ENCODE measurements at places on chromosomes 3 and 15.

- no peak for DNase-seq
Observed at GRCh38 chr3:187027531-187028278, 97.4 kb downstream of the ST6GAL1 start.

DNA sequence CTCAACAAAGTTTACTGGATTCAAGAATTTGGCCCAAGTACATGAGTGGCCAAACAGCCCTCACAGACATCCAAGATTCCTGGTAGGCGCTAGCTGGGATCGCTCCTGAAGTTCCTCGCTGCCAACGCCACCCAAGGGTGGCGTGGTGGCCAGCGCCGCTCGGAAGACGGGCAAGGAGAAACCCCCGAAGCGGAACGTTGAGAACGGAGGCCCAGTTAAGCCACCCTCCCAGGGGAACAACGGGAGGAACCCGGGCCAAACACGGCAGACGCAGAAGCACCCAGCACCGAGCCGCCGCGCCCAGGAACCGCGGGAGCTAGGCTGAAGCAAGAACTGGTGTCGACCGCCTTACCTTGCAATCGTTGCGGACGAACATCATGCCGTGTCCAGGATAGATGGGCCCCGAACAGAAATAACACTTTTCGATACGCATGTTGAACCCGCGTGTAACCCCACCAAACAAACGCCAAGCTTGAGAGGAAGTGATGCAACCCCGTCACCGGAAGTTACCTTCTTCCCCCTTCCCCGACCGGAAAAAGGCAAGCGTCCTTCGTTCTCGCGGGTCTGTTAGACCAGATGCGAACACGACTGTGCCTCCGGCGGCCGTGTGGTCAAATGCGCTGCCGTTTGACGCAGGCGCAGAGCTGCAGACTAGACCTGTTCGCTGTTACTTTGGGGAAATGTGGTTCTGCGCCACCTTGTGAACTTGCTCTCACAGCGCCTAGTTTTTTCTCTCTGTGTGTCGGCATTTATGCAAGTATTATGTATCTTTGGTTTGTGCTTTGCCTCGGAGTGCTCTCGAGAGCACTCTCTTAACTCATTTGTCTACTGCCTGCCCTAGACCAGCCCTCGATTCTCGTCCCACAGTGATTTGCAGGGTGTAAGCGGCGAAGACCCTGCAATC, at the start of gene RSL24D1:
Gene RSL24D1 (minus strand): TSS at position 484 of the 904 bp plus-strand sequence. CDS start 51 bp downstream, at position 433.
- peak; percentile 98 for DNase-seq

- DNase-seq: no peak
Observed at GRCh38 chr3:20974396-20974795, 776.6 kb downstream of the ZNF385D start.

GRCh38 chr3:95356764-95357501, 1294.1 kb downstream of the NSUN3 start:
- DNase-seq: no peak

- DNase-seq: no peak
Observed at GRCh38 chr3:53628536-53629401, 134.4 kb downstream of the CACNA1D start.

GRCh38 chr3:9800529-9800928, 7.6 kb downstream of the ARPC4 start:
- DNase-seq: no peak

DNA sequence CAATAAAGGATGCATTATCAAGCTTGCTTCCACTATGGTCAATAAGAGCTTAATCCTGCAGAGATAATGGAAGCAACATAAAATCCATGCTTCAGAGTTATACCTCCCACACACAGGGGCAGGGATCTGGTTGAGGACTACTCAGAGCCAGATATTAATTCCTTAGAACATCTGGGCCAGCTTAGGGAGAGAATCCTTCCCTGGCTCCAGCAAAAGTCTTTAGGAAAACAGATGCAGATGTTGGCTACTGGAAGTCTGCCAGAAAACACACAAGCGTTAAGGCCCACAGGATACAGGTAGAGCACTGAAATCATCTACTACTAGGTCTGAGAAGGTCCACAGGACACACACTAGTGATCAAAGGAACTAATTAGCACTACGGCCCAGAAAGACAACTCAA, 25.2 kb downstream of the TMEM202 start:
- DNase-seq: no peak

- no peak for DNase-seq
Observed at GRCh38 chr3:15325228-15325627, 7.2 kb downstream of the SH3BP5 start.

GRCh38 chr15:85690561-85691231, 104.0 kb downstream of the KLHL25 start:
- no peak for DNase-seq

GRCh38 chr15:36843822-36844221, 256.5 kb downstream of the MEIS2 start:
- DNase-seq: no peak

- no peak for DNase-seq
Observed at GRCh38 chr3:45275006-45275704, 49.1 kb upstream of the TMEM158 start.

DNA sequence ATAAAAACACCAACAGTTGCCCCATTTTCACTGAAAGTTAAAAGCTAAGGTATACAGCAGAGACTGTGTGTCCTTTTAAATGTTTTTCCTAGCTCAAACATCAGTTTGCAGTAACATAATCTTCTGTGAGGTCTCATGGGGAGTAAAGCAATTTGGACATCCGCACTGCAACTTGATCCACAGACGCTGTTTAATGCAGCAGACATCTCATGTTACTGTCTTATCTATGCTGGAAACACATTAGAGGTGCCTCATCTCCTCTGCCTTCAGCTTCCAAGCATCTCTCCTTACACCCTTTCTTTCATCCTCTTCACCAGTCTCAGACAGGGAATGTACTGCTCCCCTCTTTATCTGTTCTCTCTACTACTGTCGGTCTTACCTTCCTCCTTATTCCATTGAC, 53.7 kb upstream of the ATP11B start:
- DNase-seq: no peak

DNA sequence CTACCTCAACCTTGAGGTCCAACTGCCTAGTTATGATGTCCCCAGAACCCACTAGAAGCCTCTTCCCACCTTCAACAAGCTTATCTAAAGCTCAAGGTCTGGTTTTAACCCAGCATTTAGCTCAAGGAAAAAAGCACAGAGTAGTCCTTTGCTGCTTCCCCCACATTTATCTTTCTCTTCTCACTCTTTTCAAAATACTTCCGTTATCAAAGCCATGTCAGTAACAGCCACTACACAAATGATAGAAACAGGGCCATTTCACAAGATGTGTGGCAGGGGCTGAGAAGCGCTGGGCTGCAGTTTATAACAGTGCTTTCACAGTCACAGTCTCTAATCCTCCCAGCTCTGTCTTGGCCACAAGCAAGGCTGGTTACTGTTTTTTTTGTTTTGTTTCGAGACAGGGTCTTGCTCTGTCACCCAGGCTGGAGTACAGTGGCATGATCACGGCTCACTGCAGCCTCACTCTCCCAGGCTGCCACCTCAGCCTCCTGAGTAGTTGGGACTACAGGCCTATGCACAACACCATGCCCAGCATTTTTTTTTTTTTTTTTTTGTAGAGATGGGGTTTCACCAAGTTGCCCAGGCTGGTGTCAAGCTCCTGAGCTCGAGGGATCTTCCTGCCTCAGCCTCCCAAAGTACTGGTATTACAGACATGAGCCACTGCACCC, 218.8 kb downstream of the OSBPL10 start:
- DNase-seq: no peak

- DNase-seq: peak; percentile 90
Observed at GRCh38 chr15:48120745-48121144, at the start of gene SLC24A5. TSS of gene SLC24A5 (plus strand) at chr15:48120990. CDS start at chr15:48121045, 55 bp downstream.

- no peak for DNase-seq
Observed at GRCh38 chr3:131735544-131735943, 232.8 kb upstream of the MRPL3 start.

DNA sequence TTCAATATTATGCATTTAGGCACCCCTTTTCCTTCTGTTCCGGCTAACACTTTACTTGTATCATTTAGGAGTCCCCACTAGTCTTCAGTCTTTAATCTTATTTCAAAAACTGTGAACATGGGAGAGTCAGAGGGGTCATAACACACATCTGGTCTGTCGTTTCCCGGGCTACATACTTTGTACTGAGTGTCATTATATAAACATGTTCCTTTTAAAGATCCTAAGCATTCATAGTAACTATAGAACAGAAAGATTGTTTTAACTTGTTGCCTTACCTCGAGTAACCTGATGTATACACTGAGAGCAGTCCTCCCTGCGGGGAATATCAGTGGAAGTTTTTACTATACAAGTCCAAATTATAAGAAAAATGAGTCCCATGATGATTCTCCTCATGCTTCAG, 78.2 kb upstream of the VEPH1 start:
- no peak for DNase-seq

DNA sequence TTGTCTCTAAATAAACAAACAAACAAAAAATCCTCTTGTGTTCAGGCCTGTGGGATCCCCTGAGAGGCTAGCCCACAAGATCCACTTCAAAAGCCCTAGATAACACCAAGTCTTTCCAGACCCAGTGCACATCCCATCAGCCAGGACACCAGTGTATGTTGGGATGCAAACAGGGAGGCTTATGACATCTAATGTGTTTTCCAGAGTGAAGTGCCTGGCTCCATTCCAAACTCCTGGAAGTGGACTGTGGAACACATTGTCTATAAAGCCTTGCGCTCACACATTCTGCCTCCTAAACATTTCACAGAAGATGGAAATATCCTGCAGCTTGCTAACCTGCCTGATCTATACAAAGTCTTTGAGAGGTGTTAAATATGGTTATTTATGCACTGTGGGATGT, 57.0 kb downstream of the MLH1 start:
- DNase-seq: no peak

DNA sequence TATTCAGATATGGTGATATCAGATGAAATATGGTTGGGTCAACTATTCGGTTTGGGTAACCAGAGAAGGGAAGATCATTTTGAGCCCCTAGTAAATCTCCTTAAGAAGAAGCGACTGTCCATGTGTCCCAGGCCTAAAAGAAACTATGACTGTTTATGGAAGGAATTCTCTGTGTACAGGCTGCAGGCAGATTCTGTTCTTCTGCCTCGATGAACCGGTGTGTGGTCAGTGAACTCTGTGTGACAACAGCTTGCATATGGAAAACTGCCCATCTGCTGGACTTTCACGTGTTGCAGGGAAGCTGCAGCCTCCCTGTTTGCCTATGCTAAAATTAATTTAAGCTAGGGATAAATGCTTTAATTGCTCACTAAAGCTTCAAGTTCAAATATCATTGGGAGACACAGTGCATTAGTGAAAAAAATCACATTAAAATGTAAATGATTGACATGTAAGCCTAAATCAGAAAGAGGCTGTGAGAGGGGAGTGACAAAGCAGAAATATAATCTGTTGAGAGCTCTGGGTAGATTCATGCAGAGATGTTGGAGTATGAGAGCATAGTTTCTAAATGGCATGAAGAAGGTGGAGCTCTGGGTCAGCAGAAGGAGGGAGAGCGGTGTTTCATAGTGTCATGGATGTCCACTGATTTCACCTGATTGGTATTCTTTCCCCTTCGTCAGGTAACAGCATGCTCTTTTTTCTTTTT, 65.4 kb upstream of the PFN2 start:
- DNase-seq: no peak

GRCh38 chr3:185820973-185821758, 3.7 kb downstream of the IGF2BP2 start:
- no peak for DNase-seq

DNA sequence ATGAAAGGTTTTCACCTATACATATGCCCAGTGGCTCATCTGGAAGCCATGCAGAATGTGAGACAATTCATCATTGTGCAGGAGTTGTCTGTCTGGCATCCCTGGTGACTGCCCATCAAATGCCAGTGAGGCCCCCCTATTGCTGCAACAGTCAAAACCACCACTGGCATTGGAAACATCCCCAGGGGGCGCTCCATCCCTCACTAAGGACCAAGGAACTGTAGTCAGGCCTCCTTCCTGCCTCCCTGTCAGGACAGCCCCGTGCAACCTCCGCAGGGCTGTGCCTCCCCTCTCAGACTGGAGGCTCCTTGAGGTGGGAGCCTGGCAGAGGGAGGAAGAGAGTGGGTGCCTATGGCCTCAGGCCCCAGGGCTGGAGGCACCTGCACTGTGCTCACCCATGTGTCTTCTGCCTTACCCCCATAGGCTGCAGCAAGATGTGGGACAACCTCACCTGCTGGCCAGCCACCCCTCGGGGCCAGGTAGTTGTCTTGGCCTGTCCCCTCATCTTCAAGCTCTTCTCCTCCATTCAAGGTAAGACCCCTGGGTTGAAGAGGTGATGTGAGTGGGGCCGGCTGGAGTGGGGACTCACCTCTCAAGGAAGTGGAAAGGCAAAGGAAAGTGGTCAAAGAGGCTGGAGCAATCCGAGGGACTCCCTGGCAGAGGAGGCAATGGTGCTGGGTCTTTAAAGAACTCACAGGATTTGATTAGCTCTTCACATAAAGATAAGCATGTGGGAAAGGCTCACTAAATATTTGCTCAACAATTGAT, 16.5 kb downstream of the VIPR1 start:
- DNase-seq: no peak

DNA sequence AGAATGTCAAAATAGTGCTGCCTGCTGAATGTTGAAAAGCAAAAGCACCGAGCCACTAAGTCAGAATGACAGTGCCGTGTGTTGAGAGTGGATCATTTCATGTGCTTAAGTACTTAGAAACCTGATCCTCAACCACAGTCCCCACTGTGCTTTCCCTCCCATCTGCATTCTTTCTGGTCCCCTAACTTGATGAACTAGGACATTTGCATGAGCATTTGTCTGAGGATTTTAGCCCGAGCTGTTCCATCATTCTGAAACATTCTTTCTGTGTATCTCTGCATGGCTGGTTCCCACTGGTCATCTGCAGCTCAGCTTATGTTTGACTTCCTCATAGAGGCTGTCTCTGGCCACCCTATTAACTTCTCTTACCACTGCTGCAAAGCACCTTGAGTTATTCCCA, 42.0 kb downstream of the SST start:
- no peak for DNase-seq

DNA sequence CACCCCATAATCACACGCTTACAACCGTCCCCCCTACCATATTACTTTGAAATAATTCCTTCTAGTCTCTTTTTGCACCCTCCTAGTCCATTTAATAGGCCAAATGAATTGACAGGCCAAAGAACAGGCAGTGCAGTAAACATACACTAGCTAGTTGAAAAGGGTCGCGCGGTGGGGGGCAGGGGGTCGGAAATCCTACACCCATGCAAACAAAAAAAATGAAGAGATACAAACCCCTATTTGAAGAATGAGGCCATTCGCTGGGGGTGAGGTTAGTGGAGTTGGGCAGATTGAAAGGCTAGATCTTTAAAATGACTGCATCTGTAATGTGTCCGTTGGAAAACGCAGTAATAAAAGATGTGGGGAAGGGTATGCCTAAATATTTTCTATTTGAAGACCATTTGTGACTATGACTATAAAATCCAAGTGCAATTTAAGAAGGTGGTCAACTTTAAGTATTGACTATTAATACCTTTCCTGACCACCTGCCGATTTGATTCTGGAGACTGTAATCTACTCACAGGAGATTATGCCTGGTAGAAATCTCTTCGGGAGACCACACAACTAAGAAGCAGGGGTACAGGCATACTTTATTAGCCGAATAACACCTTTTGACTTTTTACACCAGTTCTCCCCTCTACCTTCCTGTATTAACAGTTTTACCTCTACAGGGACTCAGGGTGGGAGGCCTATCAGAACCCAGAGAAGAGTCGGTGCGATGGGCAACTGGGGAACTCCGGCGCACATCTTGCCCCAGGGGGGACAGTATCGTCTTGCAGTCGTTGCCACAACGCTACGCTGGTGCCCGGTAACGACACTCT, 762 bp upstream of the ARL6 start:
- no peak for DNase-seq

GRCh38 chr3:197420115-197420514, 121.7 kb upstream of the DLG1 start:
- peak; percentile 11 for DNase-seq

- no peak for DNase-seq
Observed at GRCh38 chr15:40263024-40263754, 19.7 kb downstream of the ANKRD63 start.

GRCh38 chr3:196938124-196938523, 4.2 kb downstream of the NCBP2 start:
- no peak for DNase-seq

Measured in foreskin melanocyte (primary cell).